NCI-H69 (cell line): ENCODE measurements at places on chromosomes 2 and 18.

- DNase-seq, result no peak
Observed at GRCh38 chr2:186734957-186735734, 41.3 kb downstream of the FAM171B start.

DNA sequence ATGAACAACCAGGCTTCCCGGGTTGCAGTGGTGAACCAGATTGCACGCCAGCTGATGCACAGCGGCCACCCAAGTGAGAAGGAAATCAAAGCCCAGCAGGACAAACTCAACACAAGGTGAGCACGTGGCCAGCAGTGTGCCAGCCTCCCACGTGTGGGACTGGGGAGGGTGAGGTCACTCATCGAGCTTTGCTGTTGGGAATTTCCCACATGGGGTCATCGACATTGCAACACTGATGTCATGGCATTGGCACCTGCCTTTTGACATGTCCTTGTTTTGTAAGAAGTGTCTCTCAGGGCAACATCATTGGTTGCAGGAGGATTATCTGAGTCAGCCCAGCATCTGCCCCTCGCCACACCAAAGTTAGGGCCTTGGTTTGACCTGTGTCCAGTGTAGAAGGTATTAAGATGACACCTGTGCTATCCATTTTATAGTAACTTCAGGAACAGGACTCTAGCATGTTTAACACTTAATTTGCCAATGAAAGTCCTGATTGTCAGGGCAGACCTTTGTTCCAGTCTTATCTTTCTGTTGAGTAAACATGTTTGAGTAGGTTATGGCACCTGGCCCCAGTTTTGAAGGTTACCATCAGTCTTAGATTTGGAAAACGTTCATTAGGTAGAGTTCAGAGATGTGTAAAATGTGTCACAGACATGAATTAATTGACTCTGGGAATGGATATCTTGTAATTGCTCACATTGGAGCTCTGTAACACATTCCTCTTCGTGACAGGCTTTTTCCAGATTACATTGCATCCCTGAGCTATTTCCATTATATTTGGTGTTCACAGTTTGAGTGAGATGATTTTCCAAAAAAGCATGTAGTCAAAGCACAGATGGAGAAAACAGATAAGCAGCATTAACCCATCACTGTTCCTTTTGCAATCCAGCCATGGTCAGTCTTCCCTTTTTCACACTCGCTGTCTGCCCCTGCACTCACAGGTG, 93.3 kb upstream of the EML6 start:
- DNase-seq, result no peak

GRCh38 chr18:9825571-9826073, 60.2 kb upstream of the TXNDC2 start:
- DNase-seq, result peak; percentile 89

GRCh38 chr18:41347057-41347456, 608.0 kb upstream of the PIK3C3 start:
- no peak for DNase-seq

DNA sequence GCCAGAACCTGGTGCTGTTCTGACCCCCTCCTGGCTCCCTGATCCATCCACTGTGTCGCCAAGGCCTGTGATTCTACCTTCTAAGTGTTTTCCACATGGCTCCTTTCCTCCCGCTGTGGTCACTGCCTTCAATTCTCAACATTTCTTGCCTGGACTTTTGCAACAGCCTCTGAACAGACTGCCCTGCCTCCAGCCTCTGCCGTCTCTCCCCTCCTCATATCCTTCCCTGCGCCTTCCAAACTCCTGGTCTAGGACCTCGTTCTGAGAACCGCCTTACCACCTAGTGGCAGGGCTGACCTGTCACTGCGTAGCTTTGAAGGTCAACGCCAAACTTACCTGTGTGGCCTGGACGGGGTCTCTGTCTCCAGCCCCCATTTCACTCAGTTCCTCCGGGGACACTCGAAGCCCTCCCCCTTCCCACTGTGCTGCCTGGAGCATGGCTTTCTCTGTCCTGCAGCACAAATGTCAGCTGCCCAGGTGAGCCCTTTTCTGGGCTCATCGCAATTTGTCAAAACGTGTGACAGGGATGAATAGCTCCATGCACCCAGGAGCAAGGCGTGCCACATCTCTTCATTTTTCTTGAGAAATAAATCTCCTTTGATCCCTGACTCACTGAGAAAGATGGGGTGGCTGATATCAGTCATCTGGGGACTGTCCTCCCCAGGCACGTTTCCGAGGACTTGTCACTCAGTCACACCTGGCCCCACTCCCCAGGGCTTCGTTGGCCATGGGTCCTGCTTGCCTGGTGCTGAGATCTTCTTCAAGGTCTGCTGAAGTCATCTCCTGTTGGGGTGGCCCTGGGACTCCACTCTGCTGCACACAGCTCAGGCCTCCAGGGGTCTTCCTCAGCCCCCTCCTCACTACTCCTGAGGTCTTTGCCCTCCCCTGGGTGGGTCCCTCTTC, 46.7 kb downstream of the LDLRAD4 start:
- no peak for DNase-seq

- peak; percentile 89 for DNase-seq
Observed at GRCh38 chr2:15334644-15335326, 226.3 kb downstream of the NBAS start.

- DNase-seq, result no peak
Observed at GRCh38 chr18:78496079-78496478, 483.5 kb upstream of the SALL3 start.

DNA sequence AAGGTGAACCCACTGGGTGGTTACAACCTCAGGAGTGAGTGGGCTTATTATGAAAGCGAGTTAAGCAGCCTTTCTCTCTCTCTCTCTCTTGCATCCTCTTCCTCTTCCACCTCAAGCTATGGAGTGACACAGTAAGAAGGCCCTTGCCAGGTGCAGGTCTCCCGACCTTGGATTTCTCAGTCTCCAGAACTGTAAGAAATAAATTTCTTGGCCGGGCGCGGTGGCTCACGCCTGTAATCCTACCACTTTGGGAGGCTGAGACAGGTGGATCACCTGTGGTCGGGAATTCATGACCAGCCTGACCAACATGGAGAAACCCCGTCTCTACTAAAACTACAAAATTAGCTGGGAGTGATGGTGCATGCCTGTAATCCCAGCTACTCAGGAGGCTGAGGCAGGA, 14.4 kb downstream of the MYCN start:
- no peak for DNase-seq

DNA sequence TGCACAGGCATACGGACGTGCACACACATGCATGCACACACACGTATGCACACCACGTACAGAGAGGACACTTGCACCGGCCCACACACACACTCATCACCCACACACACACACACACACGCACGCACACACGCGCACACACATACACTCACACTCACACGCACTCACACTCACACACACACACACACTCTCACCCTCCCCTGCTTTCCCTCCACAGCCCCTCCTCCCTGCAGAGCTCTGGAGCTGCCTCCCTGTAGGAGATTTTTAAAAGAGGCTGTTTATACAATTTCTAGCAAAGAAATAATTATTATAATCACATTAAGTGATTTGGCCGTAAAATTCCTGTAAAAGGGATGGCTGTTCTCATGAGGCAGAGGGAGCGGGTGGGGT, 36.5 kb upstream of the SNED1 start:
- peak; percentile 15 for DNase-seq

DNA sequence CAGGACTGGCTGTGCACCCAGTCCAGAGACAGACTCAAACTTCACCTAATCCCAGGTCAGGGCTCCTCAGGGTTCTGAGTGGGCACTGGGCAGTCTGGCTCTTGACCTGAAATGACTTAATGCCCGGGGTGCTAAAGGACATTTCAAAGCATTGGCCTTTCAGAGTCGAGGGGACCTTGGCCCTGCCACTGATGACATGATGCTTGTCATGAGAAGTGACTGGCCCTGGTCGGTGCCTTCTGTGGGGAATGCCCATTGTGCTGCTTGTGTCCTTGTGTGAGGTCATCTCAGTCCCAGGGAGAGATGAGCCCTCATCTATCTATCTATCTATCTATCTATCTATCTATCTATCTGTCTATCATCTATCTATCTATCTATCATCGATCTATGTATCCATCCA, 81.3 kb downstream of the CTAGE1 start:
- no peak for DNase-seq

- DNase-seq, result no peak
Observed at GRCh38 chr18:8443505-8443904, 165.7 kb upstream of the RAB12 start.

- DNase-seq, result no peak
Observed at GRCh38 chr2:148614322-148615049, 30.1 kb upstream of the EPC2 start.

DNA sequence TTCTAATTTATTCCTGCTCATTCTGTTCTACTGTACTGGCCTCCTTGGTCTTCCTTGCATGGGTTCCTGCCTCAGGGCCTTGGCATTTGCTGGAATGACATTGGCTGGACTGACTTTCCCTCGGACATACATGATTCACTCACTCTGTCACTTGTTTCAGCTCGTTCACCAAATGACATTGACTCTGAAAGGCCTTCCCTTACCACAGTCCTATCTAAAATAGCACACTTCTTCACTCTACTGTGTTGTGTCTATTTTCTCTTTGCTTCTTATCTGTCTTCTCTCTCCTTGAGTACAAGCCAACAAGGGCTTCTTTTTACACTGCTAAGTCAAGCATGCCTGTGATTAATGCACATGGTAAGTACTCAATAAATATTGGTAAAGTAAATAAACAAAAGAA, 65.6 kb downstream of the SCG2 start:
- DNase-seq, result no peak

DNA sequence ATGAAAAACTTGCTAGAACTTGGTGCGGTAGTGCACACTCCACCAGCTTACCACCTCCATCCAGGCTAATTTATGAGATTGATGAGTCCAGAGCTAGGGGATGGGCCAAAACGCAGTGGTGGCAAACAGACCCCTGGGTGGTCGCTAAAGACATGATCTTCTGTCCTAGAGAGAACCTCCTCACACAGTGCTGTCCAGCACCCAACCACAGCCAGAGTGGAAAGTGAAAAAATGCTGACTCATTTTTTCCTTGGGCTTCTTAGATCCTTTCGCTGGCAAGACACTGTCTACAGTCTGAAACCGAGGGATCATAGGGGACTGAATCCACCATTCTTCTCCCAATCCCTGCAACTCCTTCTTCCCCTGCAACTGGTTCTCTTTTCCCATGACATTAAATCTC, 4.1 kb downstream of the ANTXR1 start:
- DNase-seq, result no peak

DNA sequence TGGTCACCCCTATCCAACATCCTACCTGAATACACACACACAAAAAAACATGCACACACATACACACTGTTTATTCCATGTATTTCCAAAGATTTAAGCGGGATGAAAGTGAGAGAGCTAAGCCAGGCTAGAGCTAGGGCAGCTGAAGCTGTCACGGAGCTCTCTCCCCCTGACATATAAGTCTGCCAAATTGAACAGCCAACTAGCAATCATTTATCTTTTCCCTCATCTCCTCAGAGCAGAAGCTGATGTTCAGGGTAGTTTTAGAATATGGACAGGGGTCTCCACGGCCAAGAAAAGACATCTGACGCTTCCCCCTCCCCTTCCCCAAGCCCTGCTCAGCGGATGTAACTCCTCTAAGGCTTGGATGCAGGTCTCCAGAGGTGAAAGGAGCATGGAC, 171.6 kb downstream of the GRB14 start:
- DNase-seq, result no peak

- peak; percentile 20 for DNase-seq
Observed at GRCh38 chr2:240565333-240566202, 2.7 kb upstream of the RNPEPL1 start.

- no peak for DNase-seq
Observed at GRCh38 chr2:213065583-213066442, 85.6 kb downstream of the IKZF2 start.

GRCh38 chr2:169109502-169110409, 40.4 kb downstream of the DHRS9 start:
- DNase-seq, result peak; percentile 76

DNA sequence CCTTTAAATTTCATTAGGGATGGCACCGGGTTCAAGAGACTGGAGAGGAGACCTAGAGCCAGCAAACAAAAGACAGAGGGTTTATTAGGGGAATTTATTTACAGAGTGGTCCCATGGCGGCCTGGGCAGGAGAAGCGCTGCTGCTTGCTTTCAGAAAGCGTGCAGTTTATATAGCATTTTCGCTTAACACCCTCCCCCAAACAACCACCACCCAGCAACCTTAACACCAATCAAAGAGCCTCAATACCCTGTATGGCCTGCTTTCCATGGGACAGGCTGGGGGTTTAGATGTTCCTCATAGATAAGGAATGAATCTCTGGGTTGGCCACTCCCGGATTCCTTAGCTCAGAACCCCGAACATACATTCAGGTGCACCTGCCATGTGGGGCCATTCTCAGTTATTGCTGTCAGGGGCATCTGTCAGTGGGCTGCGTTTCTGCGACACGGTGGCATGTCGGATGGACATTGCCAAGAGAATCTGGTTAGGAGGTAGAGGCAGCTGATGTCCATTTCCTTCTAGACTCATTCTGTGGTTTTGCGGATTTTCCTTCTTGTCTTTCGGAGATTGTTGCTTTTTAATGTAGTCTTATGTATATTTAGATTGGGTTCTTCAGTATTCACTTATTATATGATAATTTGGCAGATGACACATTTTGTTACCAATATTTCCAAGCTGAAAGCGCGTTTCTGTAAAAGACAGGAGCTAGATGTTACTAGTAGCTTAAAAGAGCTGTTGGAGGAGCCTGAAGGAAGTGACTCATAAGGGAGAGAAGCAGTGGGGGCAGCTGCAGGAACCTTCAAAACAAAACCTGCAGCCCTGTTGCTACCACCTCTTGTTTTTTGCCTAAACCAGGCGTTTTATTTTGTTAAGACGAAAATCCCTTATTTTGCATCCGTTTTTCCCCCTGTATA, 7.2 kb downstream of the AGAP1 start:
- no peak for DNase-seq

DNA sequence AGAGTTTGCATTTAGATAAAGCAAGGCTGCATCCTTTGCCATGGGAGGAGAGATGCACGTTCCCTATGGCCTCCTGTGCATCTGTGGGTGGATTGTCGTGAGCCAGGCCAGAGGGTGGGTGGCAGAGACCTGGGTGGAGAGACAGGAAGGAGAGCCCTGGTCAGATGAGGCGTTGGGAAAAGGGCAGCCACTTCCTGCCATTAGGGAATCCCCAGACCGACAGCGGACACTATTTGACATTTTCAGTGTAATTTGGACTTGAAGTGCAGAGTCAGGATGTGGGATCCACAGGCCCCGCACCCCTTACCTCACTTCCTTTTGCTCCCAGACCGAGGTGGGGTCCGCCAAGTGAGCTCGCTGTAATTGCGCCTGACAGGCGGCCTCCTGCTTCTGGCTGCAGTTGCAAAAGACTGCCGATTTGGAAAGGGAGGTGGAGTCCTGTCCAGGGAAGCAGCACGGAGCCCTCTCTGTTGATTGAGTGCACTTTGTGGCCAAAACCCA, 150.0 kb downstream of the DYSF start:
- no peak for DNase-seq

GRCh38 chr2:74474899-74475298, 2.4 kb upstream of the MRPL53 start:
- DNase-seq, result peak; percentile 12

DNA sequence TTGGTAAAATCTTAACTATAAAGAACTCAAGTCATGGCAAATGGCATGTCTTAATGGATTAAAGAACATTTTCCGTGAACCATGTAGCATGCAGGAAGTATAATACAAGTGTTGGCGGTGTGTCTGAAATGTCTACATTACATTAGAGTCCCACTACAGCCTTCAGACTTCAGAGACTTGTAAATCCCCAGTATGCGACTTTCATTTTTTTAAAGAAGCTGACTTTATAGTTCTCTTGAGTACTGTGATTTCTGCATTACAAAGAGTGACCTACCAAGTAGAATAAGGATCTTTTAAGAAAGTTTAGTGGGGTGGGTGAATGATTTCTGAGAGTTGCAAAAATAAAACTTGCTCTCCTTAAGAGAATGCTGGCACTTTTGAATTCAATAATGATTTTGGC, 140.7 kb upstream of the FN1 start:
- DNase-seq, result no peak

GRCh38 chr2:186467421-186467820, 18.6 kb upstream of the ZC3H15 start:
- no peak for DNase-seq
